ENCODE measurements at places on chromosomes 5 and 9. TPM values are rescaled to one million over a fixed set of nuclear protein-coding genes. Genes with fewer than 3 reads are reported as not detected.

Gene PCDHGA2
- total RNA-seq = 6.6 TPM

Gene HTR4
- total RNA-seq = not detected

Gene SIGMAR1
- 88.0 TPM for total RNA-seq

Gene SLC25A2
- 1.0 TPM for total RNA-seq

Gene NME5
- total RNA-seq = 2.6 TPM

Gene TUSC1
- total RNA-seq = 7.4 TPM

Gene CMYA5
- total RNA-seq = 11.2 TPM

Gene SH2D3C
- not detected for total RNA-seq

Gene ACOT12
- 2.2 TPM for total RNA-seq

Gene PCDHGB4
- 21.5 TPM for total RNA-seq

Gene DMRT3
- not detected for total RNA-seq

Gene SIT1
- total RNA-seq = not detected

Gene LCN9
- not detected for total RNA-seq

Gene SKP2
- total RNA-seq = 28.6 TPM

Gene SPATA9
- total RNA-seq = 0.29 TPM

Gene IL9
- not detected for total RNA-seq

Measured in smooth muscle cell of trachea (primary cell).